Left cardiac atrium (tissue), 4 donors: ENCODE measurements at places on chromosomes 6 and 20. TPM values are rescaled to one million over a fixed set of nuclear protein-coding genes. Genes with fewer than 3 reads are reported as not detected.

GRCh38 chr6:95686895-95687294 is 109.6 kb downstream of the MANEA start:
- no peak for DNase-seq

GRCh38 chr6:158665332-158665731 is 15.5 kb downstream of the SYTL3 start:
- DNase-seq, result no peak

DNA sequence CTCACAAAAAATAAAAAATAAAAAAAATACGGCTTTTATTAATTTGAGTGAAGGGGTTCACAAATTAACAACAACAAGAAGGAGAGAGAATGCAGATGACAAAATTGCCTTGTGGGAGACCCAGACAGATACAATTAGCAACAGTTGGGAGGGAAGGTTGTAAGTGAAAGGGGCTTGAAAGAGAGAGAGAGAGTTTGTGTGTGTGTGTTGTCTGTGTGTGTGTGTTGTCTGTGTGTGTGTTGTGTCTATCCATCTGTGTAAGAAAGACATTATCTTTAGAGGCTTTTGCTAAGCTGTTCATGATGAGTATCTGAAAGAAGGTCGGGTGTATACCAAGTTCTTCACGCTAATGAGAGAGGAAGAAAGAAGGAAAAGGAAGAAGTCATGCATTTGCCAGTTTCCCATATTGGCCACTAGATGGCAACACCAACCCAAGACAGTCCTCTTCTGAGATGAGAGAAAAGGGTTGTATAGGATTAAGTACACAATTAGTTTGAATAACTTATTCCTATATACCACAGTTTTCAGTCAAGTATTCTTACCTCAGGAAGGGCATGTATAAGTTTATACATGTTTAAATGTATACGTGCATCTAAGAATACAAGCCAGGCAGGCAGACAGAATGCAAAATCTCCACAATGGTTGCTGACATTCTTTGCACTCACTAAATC is 63.7 kb upstream of the CD2AP start:
- DNase-seq, result no peak

DNA sequence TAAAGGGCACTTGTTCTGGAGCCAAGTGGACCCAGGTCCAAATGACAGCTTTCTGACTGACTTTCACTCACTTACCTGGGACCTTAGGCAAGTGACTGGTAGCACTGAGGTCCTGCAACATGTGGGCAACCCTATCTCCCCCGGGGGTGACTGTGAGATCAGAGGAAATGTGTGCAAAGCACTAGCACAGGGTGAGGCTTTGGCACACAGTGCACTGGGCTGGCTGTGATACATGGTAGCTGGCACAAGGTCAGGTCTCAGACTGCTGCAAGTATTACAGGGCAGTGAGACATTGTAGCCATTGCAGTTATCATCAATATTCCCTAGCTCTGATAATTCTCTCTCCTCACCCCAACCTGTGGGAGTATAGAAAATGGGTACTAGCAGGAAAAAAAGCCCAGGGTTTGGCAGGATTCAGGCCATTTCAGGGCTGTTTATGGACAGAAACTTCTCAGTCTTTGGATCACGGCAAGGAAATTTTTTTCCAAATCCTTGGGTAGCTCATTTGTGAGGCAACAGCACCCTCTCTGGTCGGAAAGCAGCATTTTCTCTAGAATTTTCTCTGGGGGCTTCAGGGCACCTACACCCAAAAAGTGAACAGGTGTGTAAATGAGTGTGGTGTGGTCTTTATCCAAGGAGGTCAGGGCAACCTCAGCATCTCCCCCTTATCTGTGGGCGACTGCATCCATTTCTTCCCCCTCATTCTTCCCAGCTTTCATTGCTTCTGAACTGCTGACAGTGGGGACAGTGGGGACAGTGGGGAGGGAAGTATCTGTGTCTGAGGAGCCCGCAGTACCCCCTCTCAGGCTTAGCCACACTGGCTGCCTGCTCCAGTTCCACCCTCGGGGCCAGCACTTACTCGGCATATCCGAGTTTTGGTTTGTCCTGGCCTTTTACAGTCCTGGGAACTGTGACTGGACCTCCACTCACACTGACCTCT is 148.7 kb upstream of the PHACTR3 start:
- peak; percentile 47 for DNase-seq

DNA sequence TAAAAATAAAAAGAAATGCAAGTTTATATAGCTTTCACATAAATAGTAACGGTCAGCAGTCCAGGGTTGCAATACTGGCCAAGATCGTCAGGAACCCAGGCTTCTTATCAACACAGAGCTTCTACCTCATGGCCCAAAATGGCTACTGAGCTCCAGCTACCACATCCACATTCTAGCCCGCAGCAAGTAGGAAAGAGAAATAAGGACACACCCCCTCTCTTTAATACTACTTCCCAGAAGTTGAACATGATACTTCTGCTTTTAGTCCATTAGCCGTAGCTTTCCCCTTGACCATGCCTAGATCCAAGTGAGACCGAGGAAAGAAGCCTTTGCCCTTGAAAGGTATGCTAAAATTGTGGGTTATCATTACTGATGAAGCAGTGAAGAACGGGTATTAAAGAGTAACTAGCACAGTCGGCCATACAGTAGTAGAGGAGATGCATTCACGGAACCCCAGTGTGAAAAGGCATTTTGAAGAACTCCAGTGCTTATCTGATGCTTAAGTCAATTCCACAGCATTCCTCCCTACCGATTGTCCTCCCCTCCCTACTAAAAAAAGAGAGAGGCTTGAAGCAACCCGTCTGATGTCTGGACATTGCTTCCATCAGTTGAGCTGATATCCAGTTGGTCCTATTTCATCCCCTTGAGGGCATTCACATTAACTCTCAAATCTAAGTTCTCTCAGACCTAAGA is 226.9 kb upstream of the RREB1 start:
- no peak for DNase-seq

- peak; percentile 93 for DNase-seq
These were observed at the start of gene RING1 for GRCh38 chr6:33208091-33208967. RING1 (plus strand) TSS chr6:33208500; CDS start chr6:33208823, 323 bp downstream.

GRCh38 chr20:63443606-63444395 is 28.7 kb downstream of the KCNQ2 start:
- no peak for DNase-seq

DNA sequence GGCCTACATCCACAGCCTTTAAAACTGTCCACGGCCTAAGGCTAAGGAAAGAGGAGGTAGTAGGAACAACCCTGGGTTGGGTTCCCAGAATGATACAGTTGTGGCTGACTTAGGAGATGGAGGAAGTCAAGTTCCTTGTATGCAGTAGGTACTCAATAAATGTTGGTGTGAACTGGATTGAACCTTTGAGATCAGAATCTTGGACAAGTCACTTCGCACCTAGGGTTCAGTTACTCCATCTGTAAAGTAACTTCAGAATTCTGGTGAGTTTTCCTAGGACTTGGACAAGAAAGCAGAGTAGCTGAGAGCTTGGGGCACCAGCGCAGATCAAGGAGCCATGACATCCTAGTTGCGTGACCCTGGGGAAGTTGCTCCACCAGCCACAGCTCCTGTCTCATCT is 9.1 kb downstream of the XKR7 start:
- DNase-seq, result no peak

- DNase-seq, result peak; percentile 39
These were observed 2.7 kb downstream of the SLC32A1 start for GRCh38 chr20:38726804-38727606.

- no peak for DNase-seq
These were observed 851 bp downstream of the SNX5 start for GRCh38 chr20:17967521-17968365.

- no peak for DNase-seq
These were observed 62.0 kb upstream of the BCLAF1 start for GRCh38 chr6:136351518-136352110.

GRCh38 chr6:39137245-39137644 is 22.3 kb upstream of the SAYSD1 start:
- DNase-seq, result no peak

DNA sequence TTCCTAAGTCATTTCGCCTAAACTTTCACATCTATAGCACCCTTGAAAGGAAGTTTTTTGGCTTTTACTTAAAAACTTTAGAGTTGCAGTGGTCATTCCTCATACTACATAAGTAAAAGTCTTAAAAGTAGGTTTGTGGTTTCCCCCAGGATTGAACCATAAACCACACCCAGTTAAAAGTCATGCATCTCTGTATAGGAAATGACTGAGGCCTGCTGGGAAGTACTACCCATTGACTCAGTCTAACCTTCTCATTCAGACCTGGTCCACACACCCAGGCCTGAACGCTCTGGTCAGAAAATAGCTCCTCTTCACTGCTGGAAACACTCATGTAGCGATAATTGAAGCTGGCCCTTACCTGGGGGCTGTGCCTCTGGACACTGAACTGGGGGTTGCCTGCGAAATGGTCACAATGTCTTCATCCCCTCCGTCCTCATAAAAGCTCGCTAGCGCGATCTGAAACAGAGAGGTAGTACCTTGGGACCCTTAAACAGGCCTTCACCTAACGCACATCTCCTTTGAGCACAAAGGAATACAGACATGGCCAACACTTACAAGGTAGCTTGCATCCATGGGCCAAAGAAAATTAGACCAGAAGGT is 2.6 kb downstream of the NSFL1C start:
- DNase-seq, result no peak

GRCh38 chr20:25083141-25083772 is 1.3 kb upstream of the VSX1 start:
- DNase-seq, result no peak

- no peak for DNase-seq
These were observed 36.9 kb upstream of the CCDC167 start for GRCh38 chr6:37536491-37537190.

DNA sequence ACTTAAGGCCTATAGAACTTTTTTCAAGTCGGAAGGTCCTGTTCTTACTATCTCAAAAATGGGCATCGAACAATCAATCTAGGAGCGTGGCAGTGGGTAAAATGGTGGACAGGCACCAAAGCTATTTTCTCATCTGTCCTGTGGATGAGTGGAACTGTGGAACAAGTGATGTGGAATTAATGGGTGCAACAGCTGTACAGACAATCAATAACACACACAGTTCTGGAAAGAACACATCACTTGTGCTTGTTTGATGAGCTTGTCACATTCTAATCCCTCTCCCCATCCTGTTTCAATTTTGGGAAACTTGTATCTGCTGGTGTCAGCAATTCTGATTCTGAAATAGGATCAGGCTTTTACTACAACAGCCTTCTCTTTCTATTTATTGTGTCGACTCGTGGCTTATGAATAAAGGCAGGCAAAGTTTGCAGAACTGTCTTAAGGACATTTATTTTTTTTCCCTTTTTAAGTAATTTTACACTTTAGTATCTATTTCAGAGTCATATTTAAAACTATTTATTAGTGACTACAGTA is 11.5 kb downstream of the RBM24 start:
- no peak for DNase-seq

DNA sequence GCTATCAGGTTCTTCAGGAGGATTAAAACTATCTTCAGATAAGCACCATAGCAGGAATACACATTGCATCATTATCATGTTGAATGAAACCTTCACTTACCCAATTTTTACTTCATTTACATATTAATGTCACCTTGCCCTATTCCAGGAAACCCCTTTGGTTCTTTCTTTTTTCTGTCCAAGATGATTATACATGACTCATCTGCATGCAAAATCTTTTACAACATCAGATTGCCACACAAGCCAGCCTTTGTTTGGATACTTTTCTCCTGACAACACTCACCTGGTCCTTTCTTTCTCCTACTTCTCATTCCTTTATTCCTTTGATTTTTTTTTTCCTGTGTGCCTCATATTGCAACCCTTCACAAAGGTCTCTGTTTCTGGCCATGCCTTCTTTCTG is 200.5 kb upstream of the POU3F2 start:
- DNase-seq, result no peak

DNA sequence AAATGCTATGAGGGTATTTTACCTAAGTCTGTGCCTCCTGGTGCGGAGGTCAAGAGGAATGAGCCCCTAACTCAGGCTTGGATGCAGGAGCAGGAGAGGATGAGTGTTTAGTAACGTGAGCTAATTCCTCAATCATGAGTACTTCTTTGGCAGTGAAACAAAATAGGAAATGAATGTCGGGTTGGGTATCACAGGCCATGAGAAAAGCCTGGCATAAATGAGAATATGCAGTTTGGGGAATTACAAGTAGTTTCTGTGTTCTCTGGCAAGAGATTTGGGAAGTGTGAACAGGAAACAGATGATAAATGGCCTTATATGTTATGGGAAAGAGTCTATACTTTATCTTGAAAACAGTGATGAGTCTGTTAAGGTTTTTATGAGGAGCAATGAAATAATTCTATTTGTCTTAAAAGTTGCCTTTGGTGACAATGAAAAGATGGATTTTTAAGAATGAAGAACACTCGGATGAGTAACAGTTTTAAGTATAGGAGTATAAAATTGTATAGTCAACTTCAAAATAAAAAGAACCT is 59.0 kb upstream of the RNF146 start:
- no peak for DNase-seq

DNA sequence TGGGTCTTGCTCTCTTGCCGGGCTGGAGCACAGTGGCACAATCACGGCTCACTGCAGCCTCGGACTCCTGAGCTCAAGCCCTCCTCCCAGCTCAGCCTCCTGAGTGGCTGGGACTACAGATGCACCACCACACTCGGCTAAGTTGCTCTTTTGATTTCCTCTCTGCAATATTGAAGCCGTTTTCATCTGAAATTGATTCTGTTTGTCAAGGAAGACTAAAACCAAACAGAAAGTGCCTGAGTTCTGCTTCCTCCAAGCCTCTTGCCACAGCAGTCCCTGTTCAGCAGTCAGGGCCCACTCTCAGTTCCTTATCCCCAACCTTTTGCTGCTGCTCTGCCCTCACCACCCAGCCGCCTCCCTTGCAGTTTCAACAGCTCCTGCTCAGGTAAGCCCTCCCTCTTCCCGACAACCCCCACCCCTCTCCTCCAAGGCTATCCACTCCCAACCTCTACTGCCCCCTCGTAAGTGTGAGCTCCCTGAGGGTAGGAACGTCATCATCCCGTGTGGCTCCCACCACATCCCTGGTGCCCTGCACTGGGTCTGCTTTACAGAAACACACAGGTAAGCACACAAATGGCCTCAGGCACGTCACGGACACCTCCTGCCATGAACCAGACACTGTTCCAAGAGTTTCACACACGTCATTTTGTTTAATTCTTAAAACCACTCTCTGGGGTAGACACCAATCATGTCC is 70.7 kb upstream of the TAB2 start:
- DNase-seq, result no peak

RIMS1 gene
- total RNA-seq, result 1.1 TPM

TGM3 gene
- total RNA-seq, result not detected

GSTA1 gene
- total RNA-seq, result not detected

KCNK16 gene
- total RNA-seq, result not detected

ADISSP gene
- 17.2 TPM for total RNA-seq
